B cell (primary cell): ENCODE measurements at places on chromosomes 2 and 18. TPM values are rescaled to one million over a fixed set of nuclear protein-coding genes. Genes with fewer than 3 reads are reported as not detected.

- H3K4me3 ChIP-seq = no peak overlapping the region
- peaks cover 3% of the 10 kb centered on the region for H3K4me1 ChIP-seq
- no peak for DNase-seq
These were observed 507.8 kb downstream of the EPHA4 start for GRCh38 chr2:221064058-221064854.

DNA sequence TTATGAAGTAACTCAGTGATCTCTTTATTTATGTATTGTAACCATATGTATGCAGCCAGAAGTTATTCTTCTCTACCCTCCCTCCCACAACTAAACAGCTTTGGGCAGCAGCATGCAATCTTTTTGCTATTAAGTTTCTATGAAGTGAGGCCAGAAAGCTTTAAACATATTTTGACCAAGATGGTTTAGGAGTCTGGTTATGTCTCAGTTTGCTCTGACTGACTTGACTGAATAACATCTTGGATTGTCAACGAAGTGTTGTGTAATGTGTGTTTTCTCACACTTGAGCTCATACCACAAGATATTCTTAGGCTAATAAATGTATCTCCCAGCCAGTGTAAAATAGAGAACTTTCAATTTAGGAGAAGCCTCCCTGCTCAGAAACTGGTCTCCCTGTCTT lies 104.3 kb downstream of the TTC27 start:
- peaks cover 6% of the 10 kb centered on the region for H3K36me3 ChIP-seq
- H3K4me1 ChIP-seq = no peaks in the 10 kb centered on the region
- H3K4me3 ChIP-seq = no peak overlapping the region
- no peak overlapping the region for H3K27ac ChIP-seq

- peak overlapping the region; percentile 29 for H3K4me3 ChIP-seq
- H3K4me1 ChIP-seq = peaks cover 12% of the 10 kb centered on the region
- no peak overlapping the region for H3K27ac ChIP-seq
- H3K36me3 ChIP-seq = no peaks in the 10 kb centered on the region
- DNase-seq = no peak
These were observed 977 bp downstream of the SLC8A1 start for GRCh38 chr2:40450796-40451430.

- no peaks in the 10 kb centered on the region for H3K4me1 ChIP-seq
- no peaks in the 10 kb centered on the region for H3K36me3 ChIP-seq
- no peak overlapping the region for H3K27ac ChIP-seq
These were observed 26.0 kb downstream of the GALNT5 start for GRCh38 chr2:157283468-157283867.

GRCh38 chr2:74537140-74537539 lies 7.4 kb downstream of the HTRA2 start:
- no peak overlapping the region for H3K27ac ChIP-seq
- no peak for DNase-seq
- peaks cover 19% of the 10 kb centered on the region for H3K36me3 ChIP-seq
- H3K27me3 ChIP-seq = no peaks in the 10 kb centered on the region

GRCh38 chr2:129829588-129829987 lies 149.9 kb upstream of the RAB6C start:
- DNase-seq = no peak
- no peaks in the 10 kb centered on the region for H3K4me1 ChIP-seq

- no peaks in the 10 kb centered on the region for H3K4me1 ChIP-seq
- H3K27me3 ChIP-seq = no peaks in the 10 kb centered on the region
- DNase-seq = no peak
- no peak overlapping the region for H3K27ac ChIP-seq
- no peaks in the 10 kb centered on the region for H3K36me3 ChIP-seq
These were observed 3.2 kb downstream of the TNS1 start for GRCh38 chr2:217999595-217999959.

DNA sequence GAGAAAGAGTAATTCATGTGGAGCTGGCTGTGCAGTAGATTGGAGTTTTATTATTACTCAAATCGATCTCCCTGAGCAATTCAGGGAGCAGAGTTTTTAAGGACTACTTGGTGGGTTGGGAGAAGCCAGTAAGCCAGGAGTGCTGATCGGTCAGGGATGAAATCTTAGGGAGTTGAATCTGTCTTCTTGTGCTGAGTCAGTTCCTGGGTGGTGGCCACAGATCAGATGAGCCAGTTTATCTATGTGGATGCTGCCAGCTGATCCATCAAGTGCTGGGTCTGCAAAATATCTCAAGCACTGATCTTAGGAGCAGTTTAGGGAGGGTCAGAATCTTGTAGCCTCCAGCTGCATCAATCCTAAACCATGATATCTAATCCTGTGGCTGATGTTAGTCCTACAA lies 17.0 kb upstream of the UGT1A8 start:
- H3K36me3 ChIP-seq = no peaks in the 10 kb centered on the region
- no peak for DNase-seq
- no peak overlapping the region for H3K27ac ChIP-seq

DNA sequence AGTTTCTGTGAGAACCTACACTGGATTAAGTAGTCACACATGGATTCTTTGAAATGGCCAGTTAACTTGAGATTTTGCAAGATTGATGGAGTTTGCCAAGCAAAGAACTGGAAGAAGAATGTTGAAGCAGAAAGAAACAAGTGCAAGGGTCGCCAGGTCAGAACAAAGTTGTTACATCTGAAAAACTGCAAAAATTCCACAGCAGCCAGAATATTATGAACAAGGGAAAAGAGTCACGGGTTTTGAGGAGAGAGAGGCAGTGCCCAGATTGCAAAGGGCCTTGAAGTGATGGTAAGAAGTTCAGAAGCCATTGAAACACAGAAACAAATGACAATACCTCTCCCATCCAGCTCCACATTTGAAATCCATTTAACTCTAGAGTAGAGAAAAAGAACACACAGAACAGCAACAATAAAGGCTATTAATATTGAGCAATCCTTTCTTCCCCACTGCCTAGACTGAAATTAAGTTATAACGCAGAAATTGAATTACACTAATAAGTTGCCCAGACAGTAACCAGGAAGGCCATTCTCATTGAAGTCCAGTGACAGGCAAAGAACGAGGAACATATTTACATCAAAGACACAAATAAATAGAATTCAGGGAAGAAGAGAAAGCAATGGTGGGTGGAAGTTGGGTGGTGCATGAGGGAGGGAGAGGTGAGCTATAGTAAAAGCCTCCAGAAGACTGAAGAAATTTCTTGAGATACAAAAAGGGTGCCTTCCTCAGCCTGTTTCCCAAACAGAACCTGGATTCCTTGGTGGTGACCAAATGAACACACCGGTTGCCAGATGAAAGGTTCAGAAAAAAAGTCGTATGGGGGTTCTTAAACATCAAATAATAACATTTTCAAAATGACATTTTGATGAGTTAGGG lies 80.6 kb downstream of the ARHGAP15 start:
- H3K27me3 ChIP-seq = no peaks in the 10 kb centered on the region
- DNase-seq = no peak
- H3K4me1 ChIP-seq = peaks cover 5% of the 10 kb centered on the region
- no peak overlapping the region for H3K27ac ChIP-seq
- H3K36me3 ChIP-seq = peaks cover 3% of the 10 kb centered on the region

GRCh38 chr2:174337337-174338146 lies 2.8 kb downstream of the SP9 start:
- H3K27ac ChIP-seq = no peak overlapping the region
- peak overlapping the region; percentile 62 for H3K4me3 ChIP-seq
- peak; percentile 78 for DNase-seq
- H3K27me3 ChIP-seq = peaks cover 62% of the 10 kb centered on the region
- peaks cover 74% of the 10 kb centered on the region for H3K4me1 ChIP-seq

DNA sequence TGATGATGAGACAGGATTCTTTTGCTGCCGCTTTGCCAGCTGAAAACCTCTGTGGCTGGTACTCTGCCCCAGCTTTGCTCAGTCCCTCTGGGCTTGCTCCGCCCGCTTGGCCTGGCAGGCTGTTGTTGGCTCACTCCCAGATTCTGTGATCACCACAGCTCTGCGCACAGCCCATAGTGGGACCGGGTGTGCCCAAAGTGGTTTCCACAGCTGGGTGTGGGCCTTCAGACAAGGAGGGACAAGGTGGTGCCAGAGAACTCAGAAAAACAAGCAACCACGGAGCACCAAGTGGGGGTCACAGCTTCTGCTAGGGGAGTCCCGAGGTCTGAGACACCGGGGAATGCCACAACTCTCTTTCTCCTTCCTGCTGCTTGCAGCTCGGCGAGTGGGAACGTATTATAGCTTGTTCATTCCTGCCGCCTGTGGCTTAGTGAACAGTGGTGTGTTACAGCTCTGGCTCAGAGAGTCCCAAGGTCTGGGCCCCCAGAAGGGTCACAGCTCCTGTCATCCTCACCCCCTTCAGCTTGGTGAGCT lies 9.2 kb upstream of the KYNU start:
- peaks cover 42% of the 10 kb centered on the region for H3K4me1 ChIP-seq
- no peak overlapping the region for H3K4me3 ChIP-seq
- no peaks in the 10 kb centered on the region for H3K27me3 ChIP-seq
- peak overlapping the region; percentile 82 for H3K27ac ChIP-seq
- DNase-seq = peak; percentile 53
- no peaks in the 10 kb centered on the region for H3K36me3 ChIP-seq

DNA sequence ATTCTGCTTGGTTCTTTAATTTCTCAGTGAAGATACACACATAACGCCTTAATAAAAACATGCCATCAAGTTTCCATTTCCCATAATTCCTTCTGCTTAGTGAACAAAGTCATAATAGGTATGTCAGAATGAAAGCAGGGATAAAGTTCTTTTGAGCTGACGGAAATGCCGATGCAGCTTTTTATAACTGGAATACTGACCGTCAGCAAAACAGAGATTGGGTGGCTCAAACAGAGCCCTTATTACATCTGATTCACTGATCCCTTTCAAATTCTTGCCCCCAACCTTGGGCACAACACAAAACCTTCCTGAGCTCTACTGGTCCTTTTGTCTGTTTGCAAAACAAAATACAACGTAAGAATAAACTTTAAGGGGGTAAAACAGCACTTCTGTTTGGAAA lies 140.4 kb downstream of the CDH2 start:
- H3K36me3 ChIP-seq = no peaks in the 10 kb centered on the region
- H3K27ac ChIP-seq = no peak overlapping the region
- no peaks in the 10 kb centered on the region for H3K4me1 ChIP-seq
- H3K27me3 ChIP-seq = no peaks in the 10 kb centered on the region
- DNase-seq = no peak
- no peak overlapping the region for H3K4me3 ChIP-seq

DNA sequence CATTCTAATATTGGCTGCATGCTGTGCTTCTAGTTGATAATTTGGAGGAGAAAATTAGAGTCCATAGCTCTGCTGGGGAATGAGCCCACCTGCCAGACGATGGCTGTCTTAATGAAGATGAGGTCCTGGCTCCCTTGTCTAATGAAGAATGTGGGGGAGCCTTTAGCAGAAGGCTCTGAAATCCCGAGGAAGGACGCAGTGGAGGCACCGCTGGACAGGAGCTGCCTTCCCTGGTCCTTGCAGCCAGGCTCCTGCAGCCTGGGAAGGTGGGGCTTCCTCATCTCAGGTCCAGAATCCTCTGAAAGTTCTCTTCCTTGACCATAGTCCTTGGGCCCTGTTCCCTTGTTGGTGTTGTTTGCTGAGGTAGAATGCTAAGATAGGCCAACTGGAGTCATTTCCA lies 208.3 kb downstream of the AGAP1 start:
- no peaks in the 10 kb centered on the region for H3K36me3 ChIP-seq
- no peaks in the 10 kb centered on the region for H3K27me3 ChIP-seq
- H3K4me3 ChIP-seq = no peak overlapping the region
- DNase-seq = no peak
- no peaks in the 10 kb centered on the region for H3K4me1 ChIP-seq
- no peak overlapping the region for H3K27ac ChIP-seq

DNA sequence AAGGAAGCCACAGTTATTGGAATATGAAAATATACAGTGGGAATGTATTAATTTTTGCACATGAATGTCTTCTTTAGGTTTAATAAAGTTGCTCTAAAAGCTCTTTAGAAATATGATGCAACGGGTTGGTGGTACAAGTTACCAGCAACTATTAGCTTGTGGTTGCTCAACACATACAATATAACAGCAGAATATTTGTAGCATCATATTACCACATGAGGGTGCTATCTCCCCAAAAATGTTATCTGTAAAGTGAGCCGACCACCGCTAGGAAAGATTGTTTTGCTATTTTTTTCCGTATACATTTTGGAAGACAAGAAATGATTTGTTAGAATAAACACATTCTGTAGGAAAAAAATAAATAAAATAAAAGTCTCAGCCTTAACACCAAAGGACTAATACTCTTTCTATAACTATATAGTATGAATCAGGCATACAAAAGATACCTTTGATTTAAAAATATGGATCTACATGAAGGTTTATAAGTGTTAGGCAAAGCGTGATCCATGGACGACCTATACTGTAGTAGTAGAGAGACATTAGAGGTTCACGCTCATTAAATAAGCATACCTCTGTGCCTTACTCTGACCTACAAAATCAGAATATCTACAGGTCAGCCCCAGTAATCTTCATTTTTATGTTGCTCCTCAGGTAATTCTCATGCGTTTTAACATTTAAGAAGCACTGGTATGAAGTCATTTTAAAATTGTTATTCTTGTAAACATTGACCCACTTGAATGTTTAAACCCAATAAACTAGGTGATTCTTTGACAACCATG lies 1110.6 kb upstream of the ACVR2A start:
- no peaks in the 10 kb centered on the region for H3K27me3 ChIP-seq
- no peak overlapping the region for H3K4me3 ChIP-seq
- H3K4me1 ChIP-seq = no peaks in the 10 kb centered on the region
- H3K36me3 ChIP-seq = no peaks in the 10 kb centered on the region
- DNase-seq = no peak
- no peak overlapping the region for H3K27ac ChIP-seq

DNA sequence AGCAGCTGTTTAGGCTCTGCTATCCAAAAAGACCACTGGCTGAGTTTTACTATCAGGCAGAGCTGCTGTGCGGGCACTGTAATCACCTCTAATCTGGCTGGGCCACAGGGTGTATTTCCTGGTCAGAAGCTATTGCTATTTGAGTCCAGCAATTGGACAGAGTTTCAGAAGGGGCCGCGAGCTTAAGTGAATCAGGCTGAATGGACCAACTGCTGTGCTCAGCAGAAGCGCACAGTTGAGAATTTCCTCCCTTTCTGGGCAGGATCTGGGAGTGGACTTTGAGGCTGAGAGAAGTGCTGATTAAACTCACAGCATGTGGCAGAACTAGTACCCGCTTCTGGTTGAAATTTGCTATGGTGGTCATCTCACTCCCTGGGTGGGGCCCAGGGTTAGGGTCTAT lies 251.8 kb downstream of the INSIG2 start:
- no peaks in the 10 kb centered on the region for H3K27me3 ChIP-seq
- DNase-seq = no peak
- no peak overlapping the region for H3K4me3 ChIP-seq

- no peaks in the 10 kb centered on the region for H3K4me1 ChIP-seq
- DNase-seq = no peak
- no peak overlapping the region for H3K27ac ChIP-seq
- no peaks in the 10 kb centered on the region for H3K36me3 ChIP-seq
- H3K4me3 ChIP-seq = no peak overlapping the region
These were observed 312.3 kb upstream of the PKDCC start for GRCh38 chr2:41735476-41735875.

- no peak overlapping the region for H3K4me3 ChIP-seq
- no peaks in the 10 kb centered on the region for H3K27me3 ChIP-seq
- no peak overlapping the region for H3K27ac ChIP-seq
- H3K4me1 ChIP-seq = no peaks in the 10 kb centered on the region
These were observed 18.7 kb downstream of the CLK1 start for GRCh38 chr2:200845669-200846325.

- H3K27me3 ChIP-seq = no peaks in the 10 kb centered on the region
- no peaks in the 10 kb centered on the region for H3K36me3 ChIP-seq
- DNase-seq = peak; percentile 78
- peaks cover 42% of the 10 kb centered on the region for H3K4me1 ChIP-seq
- peak overlapping the region; percentile 77 for H3K27ac ChIP-seq
- H3K4me3 ChIP-seq = no peak overlapping the region
These were observed 8.1 kb upstream of the SOS1 start for GRCh38 chr2:39128919-39129391.

Gene DCC
- total RNA-seq = not detected in 2 replicates

Gene ADCYAP1
- total RNA-seq = not detected in 2 replicates

Gene SGPP2
- total RNA-seq = 6.0 and 7.7 TPM in 2 replicates

Gene ANKRD62
- not detected in 2 replicates for total RNA-seq

Gene DIPK1C
- total RNA-seq = not detected in 2 replicates

Gene SLC9A2
- not detected in 2 replicates for total RNA-seq

Gene LGALSL
- total RNA-seq = 1.8 and 3.8 TPM in 2 replicates

Gene STON1
- total RNA-seq = 2.0 and 2.9 TPM in 2 replicates

Gene IL1F10
- not detected in 2 replicates for total RNA-seq
